ENCODE measurements at places on chromosomes 13 and 19.

DNA sequence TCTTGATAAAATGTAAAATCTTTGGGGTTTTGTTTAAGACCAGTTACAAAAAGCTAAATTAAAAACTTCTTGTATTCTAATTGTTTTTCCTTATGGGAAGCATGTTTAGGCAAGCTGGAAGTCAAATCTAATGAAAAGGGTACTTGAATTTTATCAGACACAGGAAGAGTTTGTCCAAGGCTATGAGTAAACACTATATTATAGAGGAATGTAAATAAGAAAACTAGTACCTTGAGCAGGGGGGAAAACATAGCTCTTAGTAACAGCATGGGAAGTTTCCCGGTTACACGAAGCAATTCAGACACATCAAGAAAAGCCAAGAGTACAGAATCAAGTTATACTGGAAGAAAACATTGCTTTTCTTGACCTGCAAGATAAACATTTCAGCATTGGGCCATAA, 19.8 kb upstream of the ZNF780A start:
- DNase-seq = no peak

- DNase-seq = no peak
Measured at GRCh38 chr13:46810440-46810839, 13.5 kb upstream of the ESD start.

DNA sequence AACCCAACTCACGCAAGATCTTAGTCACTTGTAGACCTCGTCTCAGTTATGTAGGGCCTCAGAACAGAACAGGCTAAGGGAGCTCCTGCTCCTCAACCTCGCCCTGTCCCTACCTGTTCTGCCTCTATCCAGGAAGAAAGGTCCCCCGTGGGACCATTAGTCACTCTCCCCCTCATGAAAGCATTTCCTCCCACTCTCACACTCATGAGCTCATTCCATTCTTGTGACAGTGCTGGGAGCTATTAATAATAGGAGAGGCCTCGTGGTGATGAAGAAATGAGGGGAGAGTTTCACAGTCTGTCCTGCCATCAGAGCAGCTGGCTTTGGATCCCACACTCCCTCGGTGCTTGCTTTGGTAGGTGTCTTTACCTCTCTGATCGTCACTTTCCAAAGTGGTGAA, 10.2 kb downstream of the PPP2R1A start:
- DNase-seq = no peak

GRCh38 chr13:31793246-31793645, 53.9 kb downstream of the RXFP2 start:
- no peak for DNase-seq

DNA sequence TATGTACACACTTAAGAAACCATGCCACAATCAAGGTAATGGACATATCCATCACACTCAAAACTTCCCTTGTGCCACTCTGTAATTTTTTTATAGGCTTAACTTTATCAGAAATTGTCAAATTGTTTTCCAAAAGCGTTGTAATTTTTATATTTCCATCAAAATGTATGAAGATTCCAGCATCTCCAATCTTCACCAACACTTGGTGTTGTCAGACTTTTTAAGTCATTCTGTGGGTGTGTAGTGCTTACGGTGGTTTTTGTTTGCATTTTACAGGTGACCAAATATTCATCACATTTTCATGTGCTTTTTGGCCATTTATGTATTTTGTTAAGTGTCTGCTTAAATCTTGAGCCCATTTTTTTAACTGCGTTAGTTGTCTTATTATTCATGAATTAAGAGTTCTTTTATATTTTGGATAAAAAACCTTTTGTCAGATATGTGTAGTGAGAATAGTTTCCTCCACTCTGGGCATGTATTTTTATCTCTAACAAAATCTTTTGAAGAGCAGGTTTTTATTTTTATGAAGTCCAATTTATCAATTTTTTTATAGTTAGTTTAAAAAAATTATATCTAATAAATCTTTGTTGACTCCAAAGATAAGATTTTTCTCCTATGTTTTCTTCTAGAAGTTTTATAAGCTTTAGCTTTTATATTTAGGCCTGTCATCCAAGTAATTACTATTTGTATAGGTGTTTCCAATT, 4.6 kb upstream of the ZNF45 start:
- DNase-seq = no peak

- no peak for DNase-seq
Measured at GRCh38 chr19:35362261-35363000, 4.2 kb downstream of the FFAR3 start.

- DNase-seq = no peak
Measured at GRCh38 chr13:36907266-36907665, 12.8 kb downstream of the SMAD9 start.

- DNase-seq = no peak
Measured at GRCh38 chr13:44566601-44567000, 9.5 kb downstream of the TSC22D1 start.

GRCh38 chr13:64782466-64782865, 2447.7 kb downstream of the PCDH9 start:
- no peak for DNase-seq

- no peak for DNase-seq
Measured at GRCh38 chr13:38530492-38530891, 156.4 kb upstream of the FREM2 start.

- peak; percentile 91 for DNase-seq
Measured at GRCh38 chr19:13093407-13094105, 9.1 kb downstream of the LYL1 start.

- no peak for DNase-seq
Measured at GRCh38 chr13:95083758-95084157, 217.5 kb downstream of the ABCC4 start.

- DNase-seq = no peak
Measured at GRCh38 chr19:48111280-48111679, 663 bp upstream of the PLA2G4C start.

- DNase-seq = no peak
Measured at GRCh38 chr13:38872693-38873092, 117.9 kb downstream of the STOML3 start.

DNA sequence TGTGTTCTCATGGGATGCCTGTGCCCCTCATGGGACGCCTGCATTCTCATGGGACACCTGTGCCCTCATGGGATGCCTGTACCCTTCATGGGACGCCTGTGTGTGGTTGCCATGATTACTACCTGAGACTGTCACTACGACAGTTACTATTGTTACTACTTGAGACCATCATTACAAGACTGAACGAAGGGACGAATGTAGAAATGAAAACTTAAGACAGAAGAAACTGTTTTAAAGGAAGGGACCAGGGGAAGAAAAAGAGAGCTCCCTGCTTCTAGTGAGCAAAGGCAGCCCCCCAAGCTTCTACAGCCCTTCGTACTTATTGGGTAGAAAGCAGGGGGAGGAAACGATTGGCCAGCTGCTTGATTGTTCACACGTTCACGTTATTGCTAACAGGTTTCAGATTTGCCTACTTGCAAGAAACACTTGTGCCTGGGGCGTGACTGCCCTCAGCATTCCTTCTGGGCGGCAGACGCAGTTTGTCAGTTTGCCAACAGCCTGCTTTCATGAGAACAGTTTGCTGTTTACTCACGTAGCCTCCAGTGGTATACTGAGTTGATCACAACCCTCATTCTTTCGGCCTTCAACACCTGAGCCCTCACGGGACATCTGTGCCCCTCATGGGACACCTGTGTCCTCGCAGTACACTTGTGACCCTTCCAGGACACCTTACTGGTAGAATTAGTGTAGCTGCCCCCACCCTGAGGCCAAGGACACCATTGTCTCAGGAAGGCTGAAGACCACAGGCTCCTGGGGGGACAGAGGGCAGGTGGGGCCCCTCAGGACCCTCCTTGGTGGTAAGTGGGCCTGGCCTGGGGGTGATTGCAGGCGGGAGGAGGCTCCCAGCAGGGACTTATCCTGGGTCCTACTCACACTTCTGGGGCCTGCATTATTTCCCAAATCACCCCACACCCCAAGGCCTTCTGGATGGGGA, 2.5 kb upstream of the S1PR4 start:
- no peak for DNase-seq

GRCh38 chr19:28239270-28239669, 973.7 kb downstream of the UQCRFS1 start:
- DNase-seq = no peak

DNA sequence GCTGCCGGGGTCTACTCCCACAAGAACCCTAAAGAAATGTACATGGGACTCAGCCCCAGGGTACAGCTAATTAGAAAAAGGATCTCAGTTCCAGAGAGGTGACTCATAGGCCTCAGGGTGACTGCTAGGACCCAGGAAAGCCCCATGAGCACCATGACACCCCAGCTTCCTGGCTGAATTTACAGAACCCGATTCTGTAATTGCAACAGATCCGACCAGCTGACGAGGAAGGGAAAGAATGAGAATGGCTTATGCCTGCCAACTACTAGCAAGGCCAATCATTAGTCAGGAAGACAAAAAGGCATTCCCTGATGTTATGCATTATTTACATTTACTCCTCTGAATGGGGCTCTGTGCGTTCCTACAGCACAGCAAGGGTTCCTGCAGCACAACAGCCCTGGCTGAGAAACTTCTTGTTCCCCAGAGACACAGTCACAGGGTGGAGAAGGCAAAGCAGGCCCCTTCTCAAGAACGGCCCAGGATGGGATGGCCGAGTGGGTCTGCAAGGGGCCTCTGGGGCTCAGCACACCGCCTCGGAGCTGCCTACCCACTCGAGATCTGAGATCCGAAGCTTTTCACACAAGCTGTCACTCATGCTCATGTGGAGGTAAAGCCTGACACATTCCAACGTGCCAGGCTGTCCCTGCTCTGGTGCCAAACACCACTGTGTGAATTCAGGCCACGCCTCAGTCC, 27.2 kb downstream of the PBX4 start:
- peak; percentile 74 for DNase-seq

DNA sequence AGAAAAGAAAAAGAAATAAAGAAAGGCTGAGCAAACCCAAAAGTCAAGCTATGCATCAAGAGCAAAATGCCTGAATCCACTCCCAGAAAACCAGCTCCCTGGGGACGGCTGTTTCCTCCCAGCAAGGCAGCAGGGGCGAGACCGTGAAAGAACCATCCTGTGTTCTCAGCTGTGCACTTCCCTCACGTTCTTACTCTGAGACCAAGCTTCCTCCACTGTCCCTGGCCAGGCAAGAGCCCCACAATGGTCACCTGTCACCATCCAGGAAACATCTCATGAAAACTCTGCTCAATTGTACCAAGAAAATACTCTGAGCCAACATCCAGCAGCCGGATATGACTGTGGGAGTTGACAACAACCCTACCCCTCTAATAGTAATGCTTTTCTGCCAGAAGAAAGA, 22.9 kb downstream of the RAB20 start:
- DNase-seq = no peak

DNA sequence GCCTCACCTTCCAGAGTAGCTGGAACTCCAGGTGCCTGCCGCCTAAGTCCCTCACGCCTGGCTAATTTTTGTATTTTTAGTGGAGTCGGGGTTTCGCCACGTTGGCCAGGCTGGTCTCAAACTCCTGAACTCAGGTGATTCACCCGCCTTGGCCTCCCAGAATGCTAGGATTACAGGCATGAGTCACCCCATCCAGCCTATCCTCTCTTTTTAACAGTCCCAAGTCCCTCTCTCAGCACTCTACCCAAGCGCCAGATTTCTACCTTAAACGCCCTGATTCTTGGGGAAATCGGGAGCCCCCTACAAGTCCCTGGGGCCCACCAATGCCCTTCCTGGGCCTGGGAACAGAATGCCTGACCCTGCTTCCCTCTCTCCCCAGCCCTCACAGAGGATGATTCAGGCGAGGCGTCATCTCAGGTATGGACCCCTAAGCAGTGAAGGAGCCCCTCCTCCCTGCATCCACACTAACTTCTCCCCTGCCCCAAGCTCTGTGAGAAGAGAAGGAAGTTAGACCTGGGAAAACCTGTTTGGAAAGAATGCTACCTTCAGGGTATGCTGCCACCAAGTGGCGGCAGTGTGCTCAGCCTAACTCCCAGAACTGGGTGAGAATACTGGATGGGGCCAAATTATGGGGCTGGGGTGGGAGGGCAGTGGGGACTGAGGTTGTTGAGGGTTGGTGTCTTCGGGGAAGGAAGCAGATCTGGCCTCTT, 20.8 kb upstream of the EBI3 start:
- no peak for DNase-seq

GRCh38 chr13:27851096-27851850, 59.0 kb downstream of the GSX1 start:
- DNase-seq = no peak

DNA sequence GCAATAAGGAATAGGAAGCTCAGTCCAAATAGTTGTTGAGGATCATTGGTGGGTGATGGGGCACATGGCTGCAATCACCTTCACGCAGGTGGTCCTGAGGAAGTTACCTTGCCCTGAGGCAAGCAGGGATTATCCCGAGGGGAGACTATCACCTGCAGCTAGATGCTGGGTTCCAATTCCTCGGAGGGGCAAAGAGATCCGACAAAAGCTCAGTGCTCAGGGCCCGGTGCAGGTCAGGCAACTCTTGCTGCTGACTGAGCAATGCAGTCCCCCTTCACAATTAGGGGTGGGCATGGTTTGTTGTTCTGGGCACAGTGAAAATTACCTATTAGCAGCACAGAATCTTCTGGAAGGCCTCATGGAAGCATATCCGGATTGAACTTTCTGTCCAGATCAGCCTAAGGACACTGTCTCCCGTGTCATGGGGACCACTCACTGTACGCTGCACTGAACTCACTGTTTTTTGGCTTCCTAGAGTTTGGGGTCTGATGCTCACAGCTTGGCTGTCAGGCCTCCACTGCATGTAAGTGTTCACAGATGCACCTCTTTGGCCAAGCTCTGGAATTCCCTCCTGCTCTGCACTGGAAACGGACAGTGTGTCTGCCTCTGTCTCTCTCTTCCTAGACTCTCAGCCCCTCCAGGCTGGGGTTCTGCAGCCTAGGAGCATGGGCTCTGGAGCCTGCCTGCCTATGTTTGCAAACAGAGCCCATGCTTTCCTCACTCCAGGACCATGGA, 372.7 kb downstream of the ZNF536 start:
- DNase-seq = no peak

DNA sequence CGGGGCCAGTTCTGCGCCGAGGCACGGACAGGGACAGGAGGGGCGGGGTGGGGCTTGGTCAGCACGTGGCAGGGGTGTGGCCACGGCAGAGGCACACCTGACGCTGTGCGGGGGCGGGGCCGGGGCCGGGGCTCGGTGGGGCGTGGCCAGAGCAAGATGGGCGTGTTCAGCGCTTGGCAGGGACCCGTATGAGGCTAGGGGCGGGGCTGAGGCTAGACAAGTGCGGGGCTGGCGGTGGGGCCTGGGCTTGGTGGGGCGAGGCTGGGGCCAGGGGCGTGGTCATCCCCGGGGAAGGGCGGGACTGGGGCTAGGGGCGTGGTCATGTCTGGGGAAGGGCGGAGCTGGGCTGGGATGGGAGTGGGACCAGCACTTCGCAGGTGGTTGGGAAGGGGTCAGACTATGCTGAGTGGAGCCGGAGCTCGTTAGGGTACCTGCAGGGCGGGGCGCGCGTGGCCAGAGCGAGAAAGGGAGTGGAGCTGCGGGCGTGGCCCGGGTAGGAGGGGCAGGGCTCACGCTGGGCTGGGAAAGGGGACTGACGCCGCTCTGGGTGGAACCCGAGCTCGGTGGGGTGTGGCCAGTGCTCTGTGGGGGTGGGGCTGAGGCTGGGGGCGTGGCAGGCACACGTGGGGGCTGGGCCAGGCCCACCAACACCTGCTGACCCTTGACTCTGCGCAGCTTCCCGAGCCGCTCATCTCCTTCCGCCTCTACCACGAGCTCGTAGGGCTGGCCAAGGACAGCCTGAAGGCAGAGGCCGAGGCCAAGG, 12.8 kb downstream of the POLR2E start:
- DNase-seq = peak; percentile 64

All from femur (tissue), 1 donor.